NCI-H774 (cell line): ENCODE measurements at places on chromosomes 3 and 15.
A peak's percentile ranks its signal among the peaks of the same experiment; 100 is the strongest.

DNA sequence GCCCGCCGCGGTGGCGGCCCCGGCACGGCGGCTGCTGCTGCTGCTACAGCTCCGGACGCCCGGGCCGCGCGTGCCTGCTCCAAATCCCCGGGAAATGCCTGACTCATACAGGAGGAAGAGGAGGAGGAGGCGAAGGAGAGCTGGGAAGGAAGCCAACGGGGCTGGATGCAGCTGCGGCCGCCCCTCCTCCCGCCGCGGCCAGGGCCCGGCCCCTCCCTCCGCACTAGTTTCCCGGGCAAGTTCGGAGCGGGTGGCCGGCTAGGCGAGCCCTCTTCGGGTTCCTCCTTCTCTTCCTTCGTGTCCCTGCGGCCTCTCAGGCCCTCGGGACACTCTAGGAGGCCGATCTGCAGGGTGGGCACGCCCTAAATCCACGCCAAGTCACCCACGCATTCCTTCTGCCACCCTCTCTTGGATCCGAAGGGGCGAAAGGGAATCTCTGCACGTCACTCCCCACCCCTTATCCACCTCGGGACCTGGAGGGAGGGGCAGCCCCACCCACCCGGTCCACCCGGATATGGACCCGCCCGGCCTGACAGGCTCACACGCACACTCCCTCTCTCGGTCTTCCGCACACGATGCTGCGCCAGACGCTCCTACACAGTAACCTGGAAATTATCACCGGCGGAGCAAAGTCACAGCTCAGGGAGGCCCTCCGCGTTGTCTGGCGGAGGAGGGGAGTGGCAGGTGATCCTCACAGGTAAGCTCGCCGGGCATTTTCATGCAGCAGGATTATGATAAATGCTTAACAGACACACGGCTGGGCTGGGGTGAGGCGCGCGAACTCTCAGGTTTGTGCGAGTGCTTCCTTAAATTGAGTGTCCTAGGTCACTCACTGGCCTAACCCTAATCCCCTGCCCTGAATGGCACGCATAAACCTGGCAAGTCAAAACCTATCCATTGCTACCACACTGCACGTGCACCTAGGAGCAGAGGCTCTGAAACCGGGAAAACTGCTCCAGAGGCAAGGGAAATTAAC lies at the start of the genes OSBPL10 and ZNF860:
OSBPL10 (minus strand) TSS at position 57 of the 976 bp plus-strand sequence. CDS start 83 bp downstream, outside the sequence.
ZNF860 (plus strand) TSS at position 545 of the 976 bp plus-strand sequence. CDS start 7,330 bp downstream, outside the sequence.
- DNase-seq = peak; percentile 30

DNA sequence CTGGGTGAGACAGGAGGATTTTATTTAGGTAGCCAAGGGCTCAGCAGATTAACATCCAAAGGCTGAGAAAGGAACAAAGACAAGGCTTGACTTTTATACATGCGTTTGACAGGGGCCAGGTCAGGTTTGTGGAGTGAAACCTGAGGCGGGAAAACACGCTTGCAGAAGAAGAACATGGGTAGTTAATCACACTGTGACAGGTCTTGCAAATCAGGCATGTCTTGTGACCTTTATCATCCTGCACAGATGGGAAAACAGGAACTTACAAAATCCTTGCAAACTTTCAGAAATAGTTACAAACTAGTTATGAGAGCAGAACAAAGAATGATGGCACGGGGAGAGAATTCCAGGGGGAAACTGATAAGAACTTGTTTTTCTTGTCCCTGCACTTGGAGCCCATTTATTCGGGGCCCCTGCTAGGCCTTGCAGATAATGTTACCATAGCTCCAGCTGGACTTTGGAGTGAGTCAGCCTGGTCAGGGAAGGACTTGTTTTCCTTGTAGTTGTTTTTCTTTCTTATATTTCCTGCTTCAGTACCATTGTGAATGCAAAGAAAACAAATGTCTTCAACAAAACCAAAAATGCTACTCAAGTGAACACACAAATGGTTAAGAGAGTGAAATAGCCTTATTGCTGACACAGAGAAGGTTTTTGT lies 965.9 kb upstream of the ROBO1 start:
- DNase-seq = no peak

- no peak for DNase-seq
Observed at GRCh38 chr15:78668987-78669386, 28.0 kb upstream of the CHRNB4 start.

- DNase-seq = no peak
Observed at GRCh38 chr3:1326546-1326945, 233.7 kb downstream of the CNTN6 start.

- no peak for DNase-seq
Observed at GRCh38 chr3:82163907-82164520, 402.6 kb upstream of the GBE1 start.

DNA sequence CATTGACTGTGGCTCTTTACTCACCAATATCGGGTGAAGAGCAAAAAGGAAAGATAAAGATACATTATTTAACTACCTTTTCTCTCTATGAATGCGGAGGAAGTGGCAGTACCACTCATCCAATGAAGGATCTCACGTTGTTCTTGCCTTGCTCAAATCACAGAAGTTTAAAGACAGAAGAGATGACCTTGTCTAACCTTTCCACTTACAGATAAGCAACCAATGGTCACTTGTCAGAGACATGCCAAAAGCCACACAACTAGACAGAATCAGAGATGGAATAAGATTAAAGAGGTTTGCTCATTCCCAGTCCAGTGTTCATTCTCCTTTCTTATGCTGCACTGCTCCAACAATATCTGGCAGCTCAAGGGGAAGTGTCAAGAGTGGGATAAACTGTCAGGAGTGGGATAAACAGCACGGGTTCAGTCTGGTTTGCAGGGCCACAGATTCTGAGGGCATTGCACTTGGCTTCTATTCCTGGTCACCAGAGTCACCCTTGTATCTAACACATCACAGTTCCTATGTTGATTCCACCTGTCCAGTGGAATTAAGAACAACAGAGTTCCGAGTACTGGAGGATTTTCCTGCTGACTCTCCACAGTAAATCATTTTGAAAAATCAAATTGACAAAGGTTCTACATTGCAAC lies 6.7 kb downstream of the VPS13C start:
- no peak for DNase-seq

GRCh38 chr15:80449825-80450224 lies 45.6 kb downstream of the ARNT2 start:
- DNase-seq = no peak

GRCh38 chr3:160480931-160481330 lies 31.3 kb upstream of the TRIM59 start:
- DNase-seq = no peak

- DNase-seq = no peak
Observed at GRCh38 chr3:2420919-2421318, 322.3 kb downstream of the CNTN4 start.

DNA sequence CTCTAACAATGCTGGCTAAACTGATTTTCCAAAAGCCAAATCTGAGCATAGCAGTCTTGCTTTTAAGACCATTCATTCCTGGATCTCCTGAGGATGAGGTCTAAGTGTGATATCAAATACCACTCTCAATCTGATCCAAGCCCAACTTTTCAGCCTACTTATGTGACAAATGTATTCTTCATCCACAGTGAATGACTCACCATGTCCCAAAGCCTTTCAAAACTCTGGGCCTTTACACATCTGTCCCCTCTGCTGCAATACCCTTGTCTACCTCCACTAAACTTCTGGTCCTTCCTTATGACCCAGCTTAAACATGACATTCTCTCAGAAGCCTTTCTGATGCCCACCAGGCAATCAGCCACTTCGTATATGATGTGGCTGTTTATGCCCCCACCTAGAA lies 4.6 kb downstream of the ANAPC13 start:
- DNase-seq = no peak

GRCh38 chr3:75235631-75236030 lies 428.5 kb upstream of the FRG2C start:
- DNase-seq = no peak

GRCh38 chr3:13132731-13133410 lies 59.6 kb upstream of the IQSEC1 start:
- no peak for DNase-seq

- no peak for DNase-seq
Observed at GRCh38 chr3:54771050-54771449, 156.8 kb downstream of the LRTM1 start.

- no peak for DNase-seq
Observed at GRCh38 chr3:133697960-133698359, 36.2 kb upstream of the TOPBP1 start.

DNA sequence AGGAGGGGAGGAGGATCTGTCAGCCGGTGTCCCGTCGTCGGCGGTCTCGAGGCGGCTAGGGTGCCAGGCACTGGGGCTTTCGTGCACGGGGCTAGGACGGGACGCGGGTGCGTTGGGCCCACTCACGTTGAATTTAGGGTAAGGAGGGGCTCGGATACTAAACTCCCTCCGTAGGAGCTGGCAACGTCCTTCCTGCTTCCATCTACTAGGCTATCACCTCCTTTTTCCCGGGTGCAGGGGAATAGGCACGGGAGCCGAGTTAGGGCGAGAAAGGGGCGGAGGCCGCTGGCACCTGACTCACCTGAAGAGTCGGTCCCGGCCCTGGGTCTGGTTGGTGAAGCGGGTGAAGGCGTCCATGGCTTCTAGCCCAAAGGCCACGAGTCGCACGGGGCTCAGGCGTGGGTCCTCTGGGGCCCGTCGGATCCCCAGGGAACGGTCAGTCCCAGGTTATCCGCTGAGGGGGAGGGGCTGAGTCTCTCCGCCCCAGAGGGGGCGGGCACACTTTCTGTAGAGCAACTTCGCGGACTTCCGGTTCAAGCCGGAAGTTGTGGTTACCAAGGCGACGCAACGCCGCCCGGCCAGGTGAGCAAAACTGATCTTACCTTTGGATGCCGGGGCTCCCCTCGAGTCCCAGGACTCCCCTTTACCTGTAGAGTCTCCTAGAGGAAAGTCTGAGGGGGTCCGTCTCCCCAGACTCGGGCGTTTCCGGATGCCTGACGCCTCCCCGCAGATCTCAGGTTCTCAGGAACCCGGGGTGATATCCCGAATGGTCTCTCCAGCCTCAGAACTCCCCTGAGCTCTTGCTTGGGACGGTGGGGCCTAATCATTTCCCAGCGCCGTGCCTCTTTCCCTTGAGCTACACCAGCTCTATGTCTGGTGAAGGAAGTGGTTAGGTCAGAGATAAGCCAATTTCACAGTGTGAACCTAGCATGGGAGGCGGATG lies at the start of the genes PEX11A and WDR93:
PEX11A (minus strand) TSS at position 479 of the 943 bp plus-strand sequence; CDS start at position 357, 122 bp downstream.
WDR93 (plus strand) TSS at position 536 of the 943 bp plus-strand sequence. CDS start 10,936 bp downstream, outside the sequence.
- DNase-seq = peak; percentile 82

DNA sequence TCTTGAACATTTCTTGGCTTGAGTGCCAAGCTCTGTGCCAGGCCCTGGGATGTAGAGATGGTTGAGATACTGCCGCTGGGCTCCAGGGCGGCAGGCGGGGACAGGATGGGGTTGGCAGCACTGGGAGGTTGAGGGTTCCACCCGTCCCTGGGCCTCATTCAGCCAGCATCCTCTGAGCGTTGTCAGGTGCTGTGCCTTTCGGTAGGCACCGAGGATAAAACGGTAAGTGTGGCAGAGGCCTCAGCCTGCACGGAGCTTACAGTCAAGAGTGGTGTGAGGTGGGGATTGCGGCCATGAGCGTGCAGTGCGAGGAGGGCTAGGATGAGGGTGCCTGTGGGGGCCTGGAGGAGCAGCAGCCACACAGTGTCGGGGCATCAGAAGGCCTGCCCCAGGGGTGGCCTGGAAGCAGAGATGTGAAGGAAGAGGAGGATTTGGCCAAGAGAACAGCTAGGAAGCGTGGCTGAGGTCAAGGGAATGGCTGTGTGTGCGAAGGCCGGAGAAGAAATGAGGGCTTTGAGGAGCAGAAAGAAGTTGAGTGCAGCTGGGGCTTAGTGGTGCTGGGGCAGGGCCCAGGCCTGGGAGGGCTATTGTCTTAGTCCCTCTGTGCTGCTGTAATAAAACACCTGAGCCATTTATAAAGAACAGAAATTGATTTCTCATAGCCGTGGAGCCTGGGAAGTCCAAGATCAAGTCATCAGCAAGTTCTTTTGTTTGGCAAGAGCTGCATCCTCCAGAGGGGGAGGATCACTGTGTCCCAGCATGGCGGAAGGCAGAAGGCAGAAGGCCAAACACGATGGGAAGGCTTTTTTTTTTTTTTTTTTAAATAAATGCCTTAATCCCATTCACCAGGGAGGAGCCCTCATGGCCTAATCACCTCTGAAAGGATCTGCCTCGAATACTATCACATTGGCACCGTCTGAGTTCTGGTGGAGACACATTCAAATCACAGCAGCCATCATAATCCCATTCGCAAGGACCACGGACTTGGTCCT lies 22.7 kb downstream of the CORO2B start:
- DNase-seq = no peak

DNA sequence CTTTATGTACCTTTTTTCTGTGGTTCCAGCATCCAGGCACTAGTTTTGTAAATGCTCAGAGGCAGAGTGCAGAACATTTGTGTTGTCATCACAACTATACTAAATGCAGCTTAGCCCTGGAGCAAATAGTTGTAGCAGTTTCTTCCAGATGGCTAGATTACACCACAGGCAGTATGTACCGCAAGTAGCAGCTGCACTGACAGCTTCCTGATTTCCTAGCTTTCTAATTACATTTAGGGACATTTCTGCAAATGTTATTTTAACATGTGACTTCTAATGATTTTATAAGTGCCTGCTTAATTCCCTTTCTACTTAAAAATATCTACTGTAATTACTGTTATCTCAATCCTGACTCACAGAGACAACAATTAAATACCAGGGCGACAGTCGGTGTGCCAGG lies 106.5 kb downstream of the NR2E3 start:
- no peak for DNase-seq

- peak; percentile 63 for DNase-seq
Observed at GRCh38 chr3:165642761-165643420, 194.3 kb downstream of the BCHE start.

DNA sequence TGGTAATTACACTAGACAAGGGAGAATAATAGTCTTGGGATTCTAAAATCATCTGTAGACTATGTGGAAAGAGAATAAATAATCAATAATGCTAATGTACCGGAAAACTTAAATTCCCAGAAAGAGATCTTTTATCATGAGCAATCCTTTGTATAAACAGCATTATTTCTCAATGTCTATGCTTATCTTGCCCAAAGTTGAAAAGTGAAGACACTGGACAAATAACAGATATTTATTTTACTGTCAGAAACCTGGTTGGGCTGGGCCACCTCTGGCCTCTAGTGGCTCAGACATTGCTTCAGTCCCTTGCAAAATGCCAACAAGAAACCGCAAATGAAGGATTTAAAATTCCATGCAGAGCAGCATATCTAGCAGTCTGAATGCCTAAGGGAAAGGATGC lies 409.9 kb downstream of the FHIT start:
- no peak for DNase-seq
